Activated CD4-positive, alpha-beta T cell treated with anti-CD3 and anti-CD28 coated beads, Interleukin-10, Interleukin-2, amounts not matched to agents 100 ng/mL and 50 ng/mL, durations not matched to agents 16 hours and 8 hours (primary cell): ENCODE measurements at places on chromosomes 2 and 18.

GRCh38 chr18:48544116-48544515 lies 5.3 kb downstream of the CTIF start:
- no peak for DNase-seq

GRCh38 chr2:204228169-204228886 lies 291.8 kb downstream of the ICOS start:
- DNase-seq = no peak

GRCh38 chr2:98090951-98091350 lies 4.0 kb downstream of the VWA3B start:
- DNase-seq = no peak

- no peak for DNase-seq
Observed at GRCh38 chr2:229445019-229445418, 173.9 kb upstream of the PID1 start.

DNA sequence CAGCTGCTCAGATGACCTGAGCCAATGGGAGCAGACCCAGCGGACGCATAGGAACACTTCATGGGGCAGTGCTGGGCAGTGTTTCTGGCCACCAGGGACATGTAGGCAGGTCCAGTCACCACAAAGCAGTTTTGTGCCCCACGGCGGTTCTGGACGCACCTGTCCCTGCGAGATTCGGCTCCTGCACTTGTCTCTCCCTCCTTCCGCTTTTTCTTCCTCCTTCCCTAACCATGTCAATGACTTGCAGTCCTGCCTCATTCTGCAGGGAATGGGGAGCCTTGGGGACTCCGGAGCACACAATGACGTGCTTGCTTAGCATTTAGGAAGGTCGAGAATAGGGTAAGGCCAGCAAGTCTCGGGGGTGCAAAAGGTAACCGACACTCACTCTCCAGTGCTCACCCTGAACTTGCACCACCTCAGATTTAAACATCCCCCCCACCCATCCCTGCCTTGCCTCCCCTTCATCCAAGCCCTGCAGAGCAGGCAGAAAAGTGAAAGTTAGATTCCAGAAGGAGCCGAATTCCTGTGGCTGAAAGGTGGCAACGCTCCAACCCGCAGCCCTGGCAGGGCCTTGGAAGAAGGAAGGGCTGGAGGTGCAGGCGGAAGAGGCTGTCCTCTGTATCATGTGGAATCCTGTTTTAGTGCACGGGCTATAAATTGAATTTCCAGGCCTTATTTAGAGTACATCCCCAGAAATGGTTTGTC lies 40.5 kb upstream of the ATG16L1 start:
- no peak for DNase-seq

- DNase-seq = no peak
Observed at GRCh38 chr2:132941296-132942020, 271.5 kb upstream of the LYPD1 start.

GRCh38 chr2:232483923-232484627 lies 3.6 kb downstream of the ECEL1 start:
- no peak for DNase-seq

DNA sequence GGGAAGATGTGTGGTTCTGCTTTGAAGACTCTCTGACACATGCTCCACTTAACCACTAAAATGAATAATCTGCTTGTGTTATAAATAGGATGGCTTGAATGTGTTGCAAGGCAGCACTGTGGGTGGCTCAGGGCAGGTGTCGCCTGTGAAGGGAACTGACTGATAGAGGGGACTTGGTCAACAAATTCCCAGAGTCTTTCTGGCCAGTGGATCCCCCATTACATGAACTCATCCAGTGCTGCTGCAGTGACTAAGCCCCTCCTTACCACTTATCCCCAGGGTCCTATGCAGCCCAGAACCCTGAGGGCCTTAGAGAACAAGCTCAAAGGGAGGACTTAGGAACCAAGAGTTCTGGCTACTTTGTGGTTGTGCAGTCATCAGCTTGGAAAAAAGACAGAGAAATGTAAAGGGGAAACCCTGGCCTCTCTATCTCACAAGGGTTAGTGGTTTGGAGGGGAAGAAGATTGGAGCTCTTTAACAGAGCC lies 226.2 kb upstream of the TNP1 start:
- DNase-seq = peak; percentile 61

GRCh38 chr2:156340804-156341451 lies 8.4 kb upstream of the NR4A2 start:
- DNase-seq = peak; percentile 57

- peak; percentile 58 for DNase-seq
Observed at GRCh38 chr2:238720232-238720672, 127.6 kb upstream of the TWIST2 start.

GRCh38 chr2:65320042-65320725 lies 92.6 kb downstream of the ACTR2 start:
- peak; percentile 89 for DNase-seq

GRCh38 chr2:238415036-238415764 lies 11.5 kb upstream of the ASB1 start:
- no peak for DNase-seq

DNA sequence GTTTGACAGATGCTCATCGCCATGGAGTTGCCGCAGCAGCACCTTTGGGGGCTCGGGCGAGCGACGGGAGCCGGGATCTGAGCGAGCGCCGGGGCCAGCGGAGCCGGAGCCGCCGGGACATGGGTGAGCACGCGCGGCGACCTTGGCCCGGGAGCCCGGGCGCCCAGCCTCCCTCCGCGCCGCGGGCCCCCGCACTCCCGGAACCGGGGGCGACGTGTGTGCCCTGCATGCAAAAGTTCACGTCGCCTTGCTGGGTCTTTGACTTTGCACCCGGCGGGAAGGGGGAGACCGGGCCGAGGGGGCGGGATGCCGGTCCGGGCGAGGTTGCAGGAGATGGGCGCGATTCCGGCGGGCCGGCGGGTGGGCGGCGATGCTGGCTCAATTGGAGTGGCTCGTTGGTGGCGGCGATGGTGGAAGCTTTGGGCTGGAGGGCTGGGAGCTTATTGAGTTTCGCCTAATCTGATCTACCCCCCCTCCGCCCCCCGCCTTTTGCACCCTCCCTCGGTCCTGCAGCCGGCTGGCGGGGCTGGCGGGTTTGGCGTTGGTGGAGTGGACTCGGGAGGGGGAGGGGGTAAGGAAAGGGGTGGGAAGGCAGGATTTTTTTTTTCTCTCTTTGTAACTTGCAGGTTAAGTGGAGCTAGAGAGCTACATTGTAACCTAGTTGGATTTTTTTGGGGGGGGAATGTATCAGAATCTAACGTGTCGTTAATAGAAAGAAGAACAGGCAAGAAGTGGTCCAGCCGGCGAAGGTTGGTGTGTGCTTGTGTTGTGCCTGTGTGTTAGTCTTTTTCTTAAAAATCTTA lies at the start of gene SETBP1:
Gene SETBP1 (plus strand): TSS at position 616 of the 803 bp plus-strand sequence. CDS start 20,459 bp downstream, outside the sequence.
- DNase-seq = peak; percentile 7

- DNase-seq = no peak
Observed at GRCh38 chr18:45303026-45303425, 312.2 kb upstream of the SLC14A2 start.

DNA sequence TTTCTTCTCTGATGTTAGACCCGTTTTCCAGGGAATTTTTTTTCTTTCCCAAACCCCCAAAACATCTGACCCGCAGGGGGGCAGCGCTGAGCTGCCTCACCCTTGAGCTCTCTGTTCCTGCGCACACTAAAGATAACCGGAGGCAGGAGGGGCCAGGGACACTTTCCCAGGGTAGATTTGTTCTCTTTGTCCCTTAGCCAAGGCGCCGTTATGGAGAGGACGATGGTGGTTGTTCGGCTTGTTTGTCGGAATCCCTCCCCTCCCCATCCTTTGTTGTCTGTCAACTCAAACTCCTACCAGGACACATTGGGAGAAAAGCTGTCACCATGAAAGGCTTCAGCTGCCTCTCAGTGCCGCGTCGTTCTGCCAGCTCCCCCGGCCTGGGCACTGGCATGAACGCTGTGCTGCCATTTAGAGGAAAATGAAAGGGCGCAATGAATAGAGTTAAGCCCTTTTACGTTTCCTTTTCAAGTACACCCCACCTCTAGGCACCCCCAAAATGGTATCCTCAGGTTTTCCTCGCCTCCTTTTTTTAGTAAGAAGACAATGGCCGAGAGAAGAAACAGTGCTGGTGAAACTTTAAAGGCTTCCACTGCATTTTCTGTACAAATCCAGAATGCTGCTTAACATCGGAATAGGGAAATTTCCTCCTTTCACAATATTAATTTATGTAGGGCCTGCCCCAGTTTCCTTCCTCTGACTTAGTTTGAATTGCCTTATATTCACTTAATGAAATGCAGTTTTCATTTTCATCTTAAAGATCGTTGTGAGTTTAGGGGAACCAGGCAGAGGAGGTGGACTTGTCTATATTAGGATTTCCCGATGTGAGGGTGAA lies 62.1 kb downstream of the RND3 start:
- DNase-seq = no peak

DNA sequence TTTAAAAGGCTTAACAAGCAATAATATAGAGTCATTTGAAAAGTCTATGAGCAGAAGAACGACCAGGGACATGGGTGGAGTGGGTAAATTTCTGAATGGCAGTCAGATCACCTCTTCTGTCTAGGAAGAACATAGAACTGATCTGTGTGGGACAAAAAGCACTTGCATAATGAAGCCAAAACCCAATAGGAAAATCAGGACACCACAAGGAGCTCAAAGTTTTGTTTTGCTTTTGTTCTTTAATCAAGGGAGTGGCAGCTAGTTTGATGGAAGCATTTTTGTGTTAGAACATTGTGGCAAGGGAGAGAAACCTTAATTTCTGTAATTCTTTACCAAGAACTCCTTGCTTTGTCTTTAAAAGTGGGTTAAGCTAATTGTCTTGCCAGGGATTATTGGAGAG lies 240.2 kb upstream of the TANK start:
- no peak for DNase-seq

- no peak for DNase-seq
Observed at GRCh38 chr2:235485362-235485761, 8.5 kb upstream of the AGAP1 start.

DNA sequence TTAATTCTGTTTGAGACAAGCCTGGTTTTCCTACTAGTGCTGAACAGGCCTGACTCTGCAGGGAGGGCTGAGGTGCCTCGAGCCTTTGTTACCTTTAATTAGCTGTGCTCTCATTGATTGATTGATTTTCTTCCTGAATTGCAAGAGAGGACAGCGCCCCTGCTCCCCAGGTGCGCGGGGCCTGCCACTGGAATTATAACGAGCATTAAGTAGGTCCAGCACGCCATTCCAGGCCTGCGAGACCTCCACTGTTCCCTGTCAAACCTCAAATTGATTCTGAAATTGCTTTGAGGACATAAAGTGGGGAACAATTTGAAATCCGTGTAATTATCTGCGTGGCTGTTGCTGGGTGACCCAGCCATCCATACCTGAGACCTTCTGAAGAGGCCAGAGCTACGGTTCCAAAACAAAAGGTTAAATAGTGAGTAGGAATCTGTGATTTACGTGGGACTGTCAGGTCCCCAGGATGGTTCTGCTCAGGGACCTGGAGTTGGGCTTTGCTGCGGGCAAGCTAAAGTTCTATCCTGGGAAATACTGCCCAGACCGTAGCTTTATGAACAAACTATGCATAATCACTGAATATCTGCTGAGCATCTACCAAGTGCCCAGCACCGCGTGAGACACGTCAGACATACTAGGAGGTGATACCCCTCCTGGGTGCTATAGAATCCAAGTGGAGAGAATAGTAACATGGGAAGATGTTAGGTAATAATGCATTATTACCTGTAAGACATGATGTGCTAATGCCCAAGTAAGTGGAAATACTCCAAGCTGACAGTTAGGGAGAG lies 104.1 kb downstream of the ZBTB7C start:
- no peak for DNase-seq

DNA sequence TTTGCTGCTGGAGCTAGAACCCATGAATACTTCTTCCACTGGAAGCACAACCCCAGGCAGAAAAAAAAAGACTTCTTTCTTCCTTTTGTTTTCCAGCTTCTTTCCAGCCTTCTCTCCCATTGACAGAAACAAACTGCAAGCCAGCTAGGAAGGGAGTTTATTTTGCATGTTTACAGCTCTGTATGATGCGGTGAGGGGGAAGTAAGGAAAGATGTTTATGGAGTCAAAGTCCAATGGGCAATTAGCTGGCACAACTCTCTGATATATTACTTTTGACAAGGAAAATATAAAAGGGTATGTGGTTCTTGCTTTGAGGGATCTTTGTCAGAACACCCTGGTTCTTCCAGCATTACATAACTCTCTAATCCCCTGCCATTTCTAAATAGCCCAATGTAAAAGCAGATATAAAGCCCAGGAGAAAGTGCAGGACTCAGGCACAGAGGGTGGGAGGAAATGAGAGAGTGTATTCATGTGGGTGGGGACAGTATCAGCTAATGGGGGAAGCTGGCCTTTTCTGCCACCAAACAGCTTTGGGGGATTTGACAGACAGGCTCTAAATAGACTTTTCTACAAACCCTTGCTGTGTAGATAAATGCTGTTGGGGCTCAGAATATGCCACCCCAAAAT lies 9.3 kb upstream of the NMS start:
- DNase-seq = no peak

DNA sequence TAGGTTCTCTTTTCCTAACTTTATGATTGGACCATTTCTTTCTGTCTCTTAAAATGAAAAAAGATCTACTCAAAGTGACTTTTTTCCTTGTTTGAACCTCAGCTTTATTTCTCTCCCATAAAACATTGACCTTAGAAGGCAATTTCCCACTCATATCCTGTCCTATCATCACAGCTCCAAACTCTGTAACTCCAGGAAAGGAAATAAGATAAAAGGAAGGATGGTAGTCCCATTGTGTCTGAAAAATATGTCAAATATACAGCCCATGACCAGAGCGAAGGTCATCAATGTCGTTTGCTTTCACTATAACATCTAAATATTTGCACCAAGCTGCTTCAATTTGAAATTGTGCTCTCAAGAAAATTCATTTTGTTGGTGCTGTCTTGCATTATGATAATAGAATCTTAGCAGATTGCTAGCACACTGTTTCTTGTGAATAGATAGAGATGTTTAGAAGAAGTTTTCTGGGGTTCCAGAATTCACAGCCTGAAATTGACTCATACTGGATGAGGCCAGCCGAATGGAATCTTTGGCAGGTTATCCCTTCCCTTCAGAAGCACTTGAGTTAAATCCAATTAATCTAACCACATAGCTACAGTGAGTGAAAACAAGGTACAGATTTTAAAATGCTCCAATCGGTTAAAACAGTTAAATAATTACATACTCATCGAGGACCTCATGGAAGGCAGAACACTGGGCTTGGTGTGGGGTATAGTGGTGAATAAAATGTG lies 95.1 kb downstream of the CRIM1 start:
- no peak for DNase-seq

DNA sequence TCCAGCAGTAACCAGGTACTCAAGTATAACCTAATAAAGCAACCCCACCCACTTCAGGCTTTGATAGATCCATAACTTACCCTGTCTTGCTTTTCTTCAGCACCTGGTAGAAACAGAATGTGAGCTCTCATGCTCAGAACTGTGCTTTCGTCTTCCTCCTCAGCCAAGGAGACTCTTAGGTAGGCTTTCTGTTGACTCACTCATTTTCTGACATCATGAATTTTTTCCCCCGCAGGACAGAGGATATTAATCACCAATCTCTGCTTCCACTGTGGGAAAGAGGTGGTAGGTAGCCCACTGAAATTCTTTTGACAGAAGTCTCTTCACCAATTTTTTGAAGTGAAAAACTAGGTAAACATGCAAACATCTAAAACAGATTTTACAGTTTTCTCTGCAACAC lies 241.2 kb upstream of the KCNJ3 start:
- no peak for DNase-seq

- no peak for DNase-seq
Observed at GRCh38 chr2:190435031-190435670, 27.0 kb downstream of the MFSD6 start.
